ENCODE measurements at places on chromosomes 12 and 14.

DNA sequence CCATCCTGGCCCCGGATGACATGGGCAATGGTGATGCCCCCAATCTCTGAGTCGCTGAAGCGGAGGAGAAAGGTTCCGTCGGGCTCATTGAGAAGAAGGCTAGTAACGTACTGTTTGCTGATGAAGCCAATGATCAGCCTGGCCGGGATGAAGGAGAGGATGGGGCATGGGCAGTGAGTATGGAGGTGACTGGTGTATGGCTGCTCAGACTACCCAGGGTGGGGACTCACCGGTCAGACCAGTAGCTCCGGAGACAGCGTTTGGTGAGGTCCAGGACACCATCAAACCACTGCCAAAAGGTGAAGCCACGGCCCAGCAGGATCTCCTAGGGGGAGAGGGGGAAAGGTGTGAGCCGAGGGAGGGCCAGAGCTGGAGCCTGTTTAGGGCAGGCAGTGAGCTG, 10.9 kb downstream of the NAB2 start:
- no peak for DNase-seq

- DNase-seq = no peak
Measured at GRCh38 chr12:47940773-47941474, 22.5 kb upstream of the TMEM106C start.

DNA sequence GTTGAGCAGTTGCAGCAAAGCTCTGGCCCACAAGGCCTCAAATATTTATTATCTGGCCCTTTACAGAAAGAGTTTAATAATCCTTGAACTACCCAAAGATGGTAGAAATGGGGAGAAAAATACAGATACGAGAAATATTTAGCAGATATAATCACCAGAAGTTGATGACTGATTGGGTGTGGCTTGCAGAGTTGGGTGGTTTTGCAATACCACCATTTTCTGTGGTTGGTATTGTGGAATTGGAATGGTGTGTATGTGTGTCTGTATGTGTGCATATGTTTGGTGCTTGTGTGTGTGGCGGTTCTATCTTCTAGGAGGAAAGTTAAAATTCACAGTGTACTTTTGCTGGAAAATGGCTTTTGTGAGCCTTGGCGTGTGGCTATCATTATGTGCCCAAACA, 85.4 kb upstream of the MANSC4 start:
- DNase-seq = no peak

DNA sequence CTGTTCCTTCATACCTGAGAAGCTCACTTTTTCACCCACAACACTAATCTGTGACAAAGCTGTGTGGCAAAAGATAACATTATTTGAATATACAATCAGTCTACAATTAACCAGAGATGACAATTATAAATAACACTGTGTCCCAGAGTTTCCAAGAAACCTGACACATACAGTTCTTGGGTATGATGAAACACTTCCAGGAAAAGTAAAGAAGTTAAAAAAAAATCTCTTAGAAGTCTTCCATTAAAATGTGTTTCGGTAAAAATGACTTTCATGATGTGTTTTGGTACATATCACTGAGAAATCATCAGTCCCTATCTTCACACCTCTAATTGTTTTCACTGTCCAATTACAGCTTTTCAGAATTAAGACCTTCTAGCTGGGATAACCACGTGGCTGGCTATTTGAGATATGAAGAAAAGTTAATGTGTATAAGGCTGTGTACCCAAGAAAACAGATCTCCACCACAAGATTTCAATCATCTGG, 390.2 kb downstream of the SOX5 start:
- no peak for DNase-seq

DNA sequence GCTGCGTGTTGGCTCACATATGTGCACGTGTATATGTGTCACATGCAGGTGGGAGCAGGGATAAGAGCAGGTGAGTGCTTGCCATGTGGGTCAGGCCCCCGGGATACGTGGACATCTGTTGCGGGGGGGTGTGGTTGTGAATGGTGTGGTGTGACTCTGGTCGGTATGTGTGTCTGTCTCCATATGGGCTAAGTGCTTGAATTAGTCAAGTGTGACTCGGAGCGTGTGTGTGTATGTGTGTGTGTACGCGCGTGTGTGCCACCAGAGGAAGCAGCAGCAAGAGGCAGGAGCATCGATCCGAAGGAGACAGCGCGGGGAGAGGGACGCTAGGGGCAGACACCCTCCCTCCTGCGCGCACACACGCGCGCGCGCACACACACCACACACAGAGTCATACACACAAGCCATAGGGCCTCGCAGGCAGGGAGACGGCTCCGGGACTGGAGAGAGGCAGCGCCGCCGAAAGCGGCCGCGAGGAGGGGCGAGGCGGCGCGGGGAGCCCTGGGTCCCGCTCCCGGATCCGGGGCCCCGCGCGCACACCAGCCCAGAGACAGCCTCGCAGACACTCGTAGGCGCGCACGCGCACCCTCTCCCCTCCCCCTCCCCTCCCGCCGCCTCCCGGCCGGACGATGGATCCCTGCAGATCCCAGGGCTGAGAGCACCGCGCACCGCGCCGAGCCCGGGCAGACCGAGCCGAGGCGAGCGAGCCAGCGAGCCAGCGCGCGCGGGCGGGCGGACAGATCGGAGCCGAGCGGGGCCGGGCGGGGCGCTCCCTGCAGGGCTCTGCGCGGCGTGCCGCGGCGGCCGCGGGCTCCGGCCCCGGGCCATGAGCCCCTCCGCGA, at the start of gene ASIC1:
ASIC1 (plus strand) TSS at position 597 of the 842 bp plus-strand sequence. CDS start 1,171 bp downstream, outside the sequence.
- peak; percentile 77 for DNase-seq

- DNase-seq = no peak
Measured at GRCh38 chr12:91179315-91179714, 3.3 kb downstream of the DCN start.

- DNase-seq = no peak
Measured at GRCh38 chr12:42473130-42473529, 116.4 kb downstream of the PRICKLE1 start.

GRCh38 chr12:65278576-65279368, at the start of gene MSRB3:
MSRB3 (plus strand) TSS chr12:65278683; CDS start chr12:65308580, 29,897 bp downstream.
- peak; percentile 65 for DNase-seq

DNA sequence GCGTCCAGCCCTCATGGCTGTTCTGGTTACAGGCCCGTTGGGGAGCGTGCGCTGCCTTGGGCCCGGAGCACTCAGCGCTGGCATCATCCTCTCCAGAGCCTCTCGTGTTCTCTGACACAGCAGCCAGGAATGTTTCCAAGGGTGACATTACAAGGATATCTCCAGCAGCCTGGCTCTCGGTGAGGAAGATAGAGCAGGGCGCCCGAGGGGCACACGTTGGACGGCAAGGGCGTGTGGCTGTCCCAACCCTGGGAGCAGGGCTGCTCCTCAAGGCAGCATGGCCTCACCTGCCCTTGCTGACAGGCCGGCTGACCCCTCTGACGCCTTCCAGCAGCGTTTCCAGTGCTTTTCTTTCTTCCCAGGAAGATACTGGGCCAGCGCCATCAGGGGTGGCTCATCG, 14.4 kb downstream of the LRCOL1 start:
- no peak for DNase-seq

- DNase-seq = no peak
Measured at GRCh38 chr12:128942960-128943477, 89.7 kb downstream of the GLT1D1 start.

DNA sequence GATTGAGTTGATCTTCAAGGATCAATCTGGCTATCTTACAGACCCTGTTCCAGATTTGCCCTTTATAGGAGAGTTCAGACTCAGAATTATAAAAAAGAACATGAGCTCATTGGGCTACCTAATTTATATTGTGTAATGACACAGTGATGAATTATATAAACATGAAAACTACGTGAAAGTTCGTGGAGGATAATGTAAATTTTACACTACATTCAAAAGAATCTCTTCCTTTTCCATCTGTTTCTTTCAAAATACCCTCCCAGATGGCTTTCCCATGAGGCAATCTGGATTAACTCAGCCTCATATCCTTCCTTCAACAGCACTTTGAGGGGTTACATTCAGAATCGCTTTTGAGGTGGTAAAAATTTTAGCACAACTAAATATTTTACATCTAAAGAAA, 129.3 kb downstream of the HMGA2 start:
- DNase-seq = no peak

GRCh38 chr14:87430810-87431209, 562.2 kb downstream of the GALC start:
- DNase-seq = no peak

DNA sequence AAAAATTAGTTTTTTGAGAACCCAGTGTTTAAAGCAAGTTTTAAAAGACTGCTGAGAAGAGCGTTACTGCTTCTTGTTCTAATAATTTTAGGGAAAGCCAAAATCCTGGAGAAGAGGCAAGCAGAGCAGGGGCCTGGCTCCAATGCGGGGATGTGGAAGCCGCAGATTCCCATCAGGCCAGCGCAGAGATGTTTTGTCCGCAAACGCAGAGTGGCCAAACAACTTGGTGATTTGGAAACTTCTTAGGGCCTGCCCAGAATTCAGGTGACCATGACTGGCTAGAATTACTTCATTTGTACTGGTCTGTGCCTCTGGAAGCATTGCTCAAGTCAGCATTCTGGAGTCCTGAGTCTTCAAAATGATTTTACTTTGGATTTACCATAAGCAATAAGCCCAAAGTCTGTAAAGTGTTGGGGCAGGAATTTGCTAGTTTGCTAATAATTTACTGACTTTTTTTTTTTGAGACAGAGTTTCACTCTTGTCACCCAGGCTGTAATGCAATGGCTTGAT, 208.4 kb downstream of the PPM1H start:
- no peak for DNase-seq

- peak; percentile 72 for DNase-seq
Measured at GRCh38 chr14:76872796-76873432, 46.7 kb downstream of the LRRC74A start.

GRCh38 chr12:7837366-7837765, 35.3 kb downstream of the SLC2A14 start:
- DNase-seq = no peak

- DNase-seq = no peak
Measured at GRCh38 chr14:50666772-50667683, 1.1 kb downstream of the SAV1 start.

DNA sequence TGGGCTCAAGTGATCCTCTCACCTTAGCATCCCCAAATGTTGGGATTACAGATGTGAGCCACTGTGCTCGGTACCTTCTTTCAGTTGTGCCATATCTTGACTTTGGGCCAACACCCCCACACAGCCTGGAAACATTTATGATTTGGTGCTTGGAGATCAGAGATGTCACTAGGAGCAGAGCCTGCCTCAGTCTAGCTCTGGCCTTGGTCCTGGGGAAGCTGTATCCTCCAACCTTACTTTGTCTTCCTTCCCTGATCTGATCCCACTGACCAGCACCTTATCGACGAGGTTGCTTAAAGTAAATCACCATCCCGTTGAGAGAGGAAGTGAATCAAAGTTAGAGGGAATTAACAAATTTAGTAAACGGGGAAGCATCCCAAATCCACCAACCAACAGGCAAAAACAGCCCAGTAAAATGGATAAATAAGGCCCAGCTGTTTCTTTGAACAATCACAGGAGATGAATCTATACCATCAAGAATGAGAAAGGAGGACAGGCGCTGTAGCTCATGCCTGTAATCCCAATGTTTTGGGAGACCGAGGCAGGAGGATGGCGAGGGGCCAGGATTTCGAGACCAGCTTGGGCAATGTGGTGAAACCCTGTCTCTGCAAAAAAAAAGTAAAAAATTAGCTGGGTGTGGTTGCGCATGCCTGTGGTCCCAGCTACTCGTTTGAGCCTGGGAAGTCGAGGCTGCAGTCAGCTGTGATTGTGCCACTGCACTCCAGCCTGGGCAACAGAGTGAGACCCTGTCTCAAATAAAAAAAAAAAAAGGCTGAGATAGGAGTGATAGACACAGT, 3.4 kb downstream of the PLBD2 start:
- no peak for DNase-seq

- no peak for DNase-seq
Measured at GRCh38 chr12:131115766-131116467, 162.2 kb downstream of the ADGRD1 start.

DNA sequence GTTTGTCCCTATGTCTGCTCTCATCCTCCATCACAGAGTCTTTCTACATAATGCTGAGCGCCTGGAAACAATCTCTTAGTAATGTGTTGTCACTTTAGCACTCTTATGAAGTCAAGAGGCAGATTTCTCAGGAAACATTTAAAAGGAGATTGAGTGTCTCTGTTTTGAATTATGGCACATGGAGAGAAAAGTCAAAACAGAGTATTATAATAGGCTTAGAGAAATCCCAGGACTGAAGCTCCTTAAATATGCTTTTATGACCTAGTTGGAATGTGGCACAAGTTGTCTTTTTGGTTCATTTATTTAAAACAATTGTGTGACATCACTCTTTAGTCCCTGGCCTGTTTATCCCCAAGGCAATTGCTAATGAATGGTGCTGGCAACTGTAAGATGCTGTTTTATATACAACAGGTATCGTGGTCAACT, 117.8 kb upstream of the HIF1A start:
- DNase-seq = no peak

DNA sequence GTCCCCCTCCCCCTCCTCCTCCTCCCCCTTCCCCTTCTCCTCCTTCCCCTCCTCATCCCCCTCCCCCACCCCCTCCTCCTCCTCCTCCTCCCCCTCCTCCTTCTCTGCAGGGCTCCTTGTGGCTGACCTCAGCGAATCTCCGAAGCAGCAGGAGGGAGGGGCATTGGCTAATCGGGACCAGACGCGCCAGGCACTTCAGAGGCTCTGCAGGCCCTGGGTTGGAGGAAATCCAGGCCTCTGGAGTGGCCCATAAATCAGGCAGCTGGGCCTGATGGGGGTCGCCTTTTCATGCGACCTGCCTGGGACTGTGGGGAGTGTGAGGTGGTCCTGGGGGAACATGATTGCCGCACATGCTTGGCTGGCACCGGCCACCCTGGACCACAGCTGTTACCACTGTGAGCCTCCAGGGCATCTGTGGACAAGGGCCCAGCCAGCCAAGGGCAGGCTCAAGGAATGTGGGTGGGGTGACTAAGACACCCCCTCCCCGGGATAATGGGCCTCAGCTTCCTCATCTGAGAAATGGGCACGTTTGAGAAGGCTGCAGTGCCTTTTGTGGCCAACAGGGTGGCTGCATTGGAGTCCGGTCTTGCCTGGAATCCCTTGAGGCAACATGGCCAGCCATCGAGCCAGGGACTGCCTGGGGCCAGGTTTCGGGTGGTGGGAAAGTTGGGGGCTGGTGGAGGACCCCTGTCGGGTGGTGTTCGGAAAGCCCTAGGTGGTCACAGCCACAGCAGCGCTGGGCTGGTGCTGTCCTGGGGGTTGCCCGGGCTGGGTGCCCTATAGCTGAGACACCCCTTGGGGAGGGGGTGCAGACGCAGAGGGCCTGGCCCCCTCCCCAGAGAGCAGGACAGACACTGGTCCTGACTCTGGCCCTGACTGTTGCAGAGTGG, 12.0 kb downstream of the KIF26A start:
- DNase-seq = no peak

All from right lobe of liver (tissue), 6 donors.